Tibial artery (tissue), 4 donors: ENCODE measurements at places on chromosomes 4 and X.

DNA sequence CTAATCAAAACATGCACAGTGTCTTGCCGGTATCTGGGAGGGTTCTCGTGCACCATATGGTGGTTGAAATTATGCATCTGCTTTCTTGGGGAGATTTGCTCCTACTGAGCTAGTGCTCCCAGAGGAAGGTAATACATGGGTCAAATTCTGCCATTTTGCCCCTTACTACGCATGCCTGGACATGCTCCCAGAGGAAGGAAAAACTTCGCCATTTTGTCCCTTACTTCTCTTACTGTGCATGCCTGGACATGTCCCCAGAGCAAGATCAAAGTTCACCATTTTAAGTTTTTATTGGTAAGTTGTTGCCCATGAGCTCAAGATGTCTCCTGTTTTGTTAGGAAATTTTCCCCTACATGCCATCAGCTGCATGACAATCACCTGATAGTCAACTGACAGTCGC is 252.1 kb upstream of the KLHL4 start:
- no peak for DNase-seq

DNA sequence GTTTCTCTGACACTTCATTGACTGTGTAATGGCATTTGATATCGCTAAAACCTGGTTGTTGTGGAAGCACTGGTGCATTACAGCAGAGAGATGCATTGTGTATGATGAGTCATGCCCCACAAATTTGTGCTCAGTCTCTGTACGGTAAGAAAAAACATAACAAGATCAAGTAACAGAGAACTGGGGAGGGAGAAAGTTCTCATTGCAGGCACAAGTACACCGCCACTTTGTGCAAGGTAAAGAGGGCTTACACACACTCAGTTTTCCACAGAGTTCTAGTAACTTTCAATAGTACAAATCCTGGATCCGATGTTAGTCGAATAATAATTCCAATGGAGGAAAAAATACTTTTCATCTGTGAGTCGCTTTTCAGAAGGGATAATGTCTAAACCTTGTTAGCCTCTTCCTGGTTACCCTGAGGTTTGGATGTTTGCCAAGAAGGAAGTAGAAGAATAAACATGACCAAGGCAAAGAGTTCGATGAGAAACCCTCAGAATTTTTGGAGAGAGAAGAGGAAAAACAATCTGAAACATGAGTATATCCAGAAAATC is 512.5 kb upstream of the SLIT2 start:
- DNase-seq: no peak

- DNase-seq: no peak
These were observed 94.8 kb downstream of the GPRIN3 start for GRCh38 chr4:89212666-89213381.

GRCh38 chr4:143358923-143359643 is 22.4 kb downstream of the GAB1 start:
- no peak for DNase-seq

DNA sequence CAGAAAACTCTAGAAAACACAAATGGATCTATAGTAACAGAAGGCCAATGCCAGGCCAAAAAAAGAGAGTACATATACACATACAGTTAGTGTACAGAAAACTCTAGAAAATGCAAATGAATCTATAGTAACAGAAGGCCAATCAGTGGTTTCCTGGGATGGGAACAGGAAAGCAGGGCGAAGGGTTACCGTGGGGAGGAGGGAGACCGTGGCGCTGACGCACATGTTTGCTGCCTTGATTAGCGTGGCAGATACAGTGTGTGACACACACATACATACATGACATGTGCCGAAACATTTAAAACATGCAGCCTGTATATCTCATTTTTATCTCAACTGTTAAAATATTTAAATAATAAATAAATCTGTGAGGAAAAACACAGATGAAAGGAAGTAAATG is 14.7 kb downstream of the GAK start:
- DNase-seq: peak; percentile 9

- no peak for DNase-seq
These were observed 73.5 kb upstream of the CAMK2D start for GRCh38 chr4:113835005-113835404.

- peak; percentile 81 for DNase-seq
These were observed 31.5 kb downstream of the NOP14 start for GRCh38 chr4:2931512-2932301.

GRCh38 chr4:140769209-140769608 is 13.0 kb upstream of the TBC1D9 start:
- no peak for DNase-seq

DNA sequence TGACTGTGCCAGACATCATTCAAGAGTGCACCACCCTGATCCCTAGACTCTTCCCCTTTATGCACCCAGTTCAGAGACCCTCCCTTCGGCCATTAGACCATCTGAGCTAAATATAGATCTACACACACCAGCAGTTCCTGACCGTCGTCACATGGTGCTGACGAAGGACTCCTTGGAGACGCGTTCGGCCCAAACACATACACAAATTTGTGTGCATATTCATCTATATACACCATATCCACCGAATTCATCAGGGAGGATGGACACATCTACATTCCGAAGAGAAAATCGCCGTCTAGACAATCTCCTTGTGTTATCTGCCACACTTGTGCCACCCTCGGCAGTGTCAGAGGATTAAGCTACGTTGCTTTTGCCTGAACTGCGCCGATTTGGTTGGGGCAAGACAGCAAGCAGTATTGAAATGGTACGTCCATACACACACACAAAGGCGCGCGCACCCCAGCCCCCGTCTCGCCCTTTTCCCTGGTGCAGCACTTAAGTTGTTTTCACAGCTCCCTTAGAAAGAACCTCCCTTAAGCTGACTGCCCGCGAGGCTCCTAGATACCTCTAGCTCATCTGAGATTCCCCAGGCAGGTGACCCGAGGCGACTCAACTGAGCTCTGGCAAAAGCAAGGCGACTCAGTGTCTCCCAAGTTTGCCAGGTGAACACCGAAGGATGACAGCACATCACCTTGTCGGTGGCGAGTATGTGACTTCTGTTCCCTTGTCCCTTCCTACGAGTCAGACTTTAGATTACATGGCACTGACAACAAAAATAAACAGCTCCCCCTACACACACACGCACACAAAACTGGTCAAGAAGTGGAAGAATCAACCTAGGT is 1.0 kb downstream of the RASGEF1B start:
- DNase-seq: peak; percentile 73

DNA sequence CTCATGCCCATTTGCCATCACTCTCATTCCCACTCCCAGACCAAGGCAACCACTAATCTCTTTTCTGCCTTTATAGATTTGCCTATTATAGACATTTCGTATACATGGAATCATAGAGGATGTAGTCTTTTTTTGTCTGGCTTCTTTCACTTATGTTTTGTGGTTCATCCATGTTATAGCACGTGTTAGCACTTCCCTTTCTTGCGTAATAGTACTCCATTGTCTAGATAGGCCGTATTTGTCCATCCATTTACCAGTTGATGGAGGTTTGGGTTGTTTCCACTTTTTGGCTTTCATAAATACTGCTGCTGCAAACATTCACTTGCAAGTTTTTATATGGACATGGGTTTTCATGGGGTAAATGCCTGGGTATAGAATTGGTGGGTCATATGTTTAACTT is 48.4 kb downstream of the KIF4A start:
- no peak for DNase-seq

- DNase-seq: no peak
These were observed 5.4 kb downstream of the SULT1B1 start for GRCh38 chr4:69754926-69755580.

- DNase-seq: no peak
These were observed at the start of gene PSAPL1 for GRCh38 chr4:7434766-7435150. Gene PSAPL1 (minus strand): TSS chr4:7434930. CDS start chr4:7434879, 51 bp downstream.

DNA sequence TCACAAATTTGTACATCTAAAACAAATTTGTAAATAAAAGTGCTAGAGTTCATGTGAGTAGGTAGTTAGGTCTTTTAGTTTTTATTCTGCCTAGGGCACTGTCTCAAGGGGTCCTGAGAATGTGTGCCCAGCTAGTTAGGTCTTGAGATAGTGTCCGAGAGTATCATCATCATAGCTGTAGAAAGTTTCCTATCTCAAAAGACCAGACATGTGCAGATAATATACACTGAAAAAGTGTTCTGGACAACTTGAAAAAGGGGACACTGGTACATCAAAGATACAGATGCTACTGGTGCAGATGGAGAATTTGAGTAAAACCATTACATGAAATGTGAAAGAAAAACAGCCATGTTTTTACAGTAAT is 1.8 kb upstream of the ZCCHC4 start:
- DNase-seq: no peak

- DNase-seq: no peak
These were observed 109.4 kb upstream of the AFAP1 start for GRCh38 chr4:8048856-8049676.

DNA sequence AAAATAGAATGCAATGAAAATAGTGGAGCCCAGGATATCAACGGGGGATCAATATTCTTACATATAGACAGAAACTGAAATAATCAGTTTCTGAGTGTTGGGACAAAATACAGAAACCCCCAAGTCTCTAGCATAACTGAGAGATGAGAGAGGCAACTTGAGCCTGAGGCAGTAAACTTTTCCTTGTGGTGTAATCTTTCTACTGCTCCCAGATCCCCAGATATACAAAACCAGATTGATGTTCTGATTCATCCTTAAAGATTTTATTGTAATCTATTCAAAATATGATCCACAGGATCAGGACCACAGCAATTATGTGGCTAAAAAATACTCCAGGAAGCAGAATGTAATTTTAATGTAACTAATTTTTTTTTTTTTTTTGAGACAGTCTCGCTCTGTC is 2282.6 kb downstream of the ARAP2 start:
- DNase-seq: no peak

DNA sequence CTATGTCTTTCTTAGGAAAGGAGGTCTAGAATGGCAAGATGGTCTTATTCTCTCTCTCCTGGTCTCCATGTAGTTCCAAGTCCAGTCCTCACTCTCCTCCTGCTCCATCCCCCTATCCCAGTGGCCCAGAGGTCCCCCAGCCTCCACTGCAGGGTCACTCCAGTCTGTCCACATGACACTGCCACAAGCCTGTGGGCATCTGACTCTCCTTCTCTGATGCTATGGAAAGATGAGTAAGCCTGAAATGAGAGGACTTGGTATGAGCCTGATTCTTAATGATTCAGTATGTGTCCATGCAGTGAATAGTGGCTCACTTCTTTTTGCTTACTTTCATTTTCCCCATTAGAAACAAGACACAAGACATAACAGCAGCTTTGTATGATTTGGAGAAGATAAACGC is 516.8 kb upstream of the ADGRL3 start:
- no peak for DNase-seq

DNA sequence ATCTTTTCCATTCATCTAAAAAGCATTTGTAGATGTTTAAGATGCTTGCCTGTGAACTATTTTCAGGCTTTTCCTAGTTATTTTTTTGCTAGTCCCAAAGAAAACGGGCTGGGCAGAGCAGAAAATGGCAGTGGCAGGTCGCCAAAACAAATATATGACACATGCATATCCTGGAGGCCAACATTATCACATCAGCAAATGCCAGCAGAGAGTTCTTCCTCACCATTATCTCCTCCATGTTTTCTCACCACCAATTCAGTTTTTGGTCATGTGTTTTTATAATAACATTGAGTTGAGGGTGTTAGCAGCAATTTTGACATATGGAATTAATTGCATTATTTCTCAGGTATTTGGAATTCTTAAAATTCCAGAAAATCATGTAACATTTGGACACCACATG is 97.9 kb upstream of the EOLA2 start:
- DNase-seq: no peak

GRCh38 chr4:103100691-103101090 is 1.1 kb upstream of the BDH2 start:
- DNase-seq: no peak

- DNase-seq: no peak
These were observed 17.0 kb upstream of the SLAIN2 start for GRCh38 chr4:48324281-48324680.

DNA sequence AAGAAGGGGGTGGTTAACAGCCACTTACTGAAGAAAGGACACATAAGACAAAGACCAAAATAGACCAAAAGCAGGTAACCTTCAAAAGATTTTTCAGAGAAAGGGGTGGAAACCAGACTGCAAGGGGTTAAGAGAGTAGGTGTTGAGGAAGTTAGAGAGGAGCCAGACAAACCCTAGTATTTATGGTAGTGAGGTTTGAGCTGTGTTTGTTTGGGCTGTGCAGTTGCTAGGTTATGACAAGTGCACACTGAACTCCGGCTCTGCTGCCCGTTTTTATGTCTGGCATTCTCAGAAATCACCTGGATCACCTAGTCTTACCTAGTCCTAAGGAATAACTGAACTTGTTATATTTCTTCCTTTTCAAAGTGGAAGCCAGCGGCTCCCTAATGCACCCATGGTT is 22.9 kb upstream of the G3BP2 start:
- no peak for DNase-seq

DNA sequence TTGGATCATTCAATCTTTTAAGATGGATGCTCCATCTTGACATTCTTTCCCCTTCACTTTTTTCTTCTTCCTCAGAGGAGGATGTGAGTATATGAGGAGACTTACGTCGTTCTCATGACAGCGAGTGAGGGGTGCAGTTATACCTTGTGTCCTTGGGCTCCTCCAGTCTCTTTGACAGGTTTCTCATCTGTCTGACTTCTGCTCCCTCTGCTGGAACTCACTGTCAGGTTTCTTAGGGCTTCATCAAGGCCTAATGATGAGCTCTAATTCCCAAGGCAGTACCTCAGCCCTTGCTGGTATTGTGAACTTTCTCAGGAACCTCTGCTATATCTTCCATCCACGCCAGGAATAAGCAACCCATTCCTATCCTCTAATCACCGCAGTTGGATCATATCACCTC is 237.8 kb upstream of the ADGRL3 start:
- DNase-seq: no peak

- DNase-seq: no peak
These were observed 20.0 kb downstream of the CLCN3 start for GRCh38 chr4:169640261-169640870.

DNA sequence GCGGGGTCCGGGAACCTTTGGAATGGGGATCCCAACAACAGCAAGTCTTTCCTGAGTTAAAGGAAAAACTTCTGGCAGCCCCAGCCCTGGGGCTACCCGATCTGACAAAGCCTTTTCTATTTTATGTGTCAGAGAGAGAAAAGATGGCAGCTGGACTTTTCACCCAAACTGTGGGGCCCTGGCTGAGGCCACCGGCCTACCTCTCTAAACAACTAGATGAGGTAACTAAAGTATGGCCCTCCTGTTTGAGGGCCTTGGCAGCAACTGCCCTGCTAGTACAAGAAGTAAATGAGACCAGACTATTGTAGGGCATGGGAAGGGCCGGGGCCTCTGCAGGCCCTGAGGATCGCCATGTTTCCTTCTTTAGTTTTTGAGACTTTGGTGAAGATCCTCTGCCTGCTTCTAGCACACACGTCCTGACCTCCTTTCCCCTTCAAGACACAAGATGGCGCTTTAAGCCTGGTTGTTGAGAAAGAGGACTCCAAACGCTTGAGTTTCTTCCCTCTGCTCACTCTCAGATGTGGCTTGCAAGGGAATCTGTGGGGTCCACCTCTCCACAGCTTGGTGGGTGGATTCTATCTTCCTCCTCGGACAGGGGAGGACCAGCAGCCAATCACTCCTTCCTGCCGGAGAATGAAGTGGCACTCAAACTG is 18.5 kb upstream of the DRD5 start:
- DNase-seq: no peak

GRCh38 chrX:15349046-15349445 is 13.7 kb upstream of the PIGA start:
- no peak for DNase-seq
